T-cell (primary cell): ENCODE measurements at places on chromosomes 1 and 21.

- no peak for DNase-seq
Measured at GRCh38 chr1:204255966-204256365, 42.2 kb upstream of the GOLT1A start.

- no peak for DNase-seq
Measured at GRCh38 chr1:71788113-71788512, 494.2 kb downstream of the NEGR1 start.

DNA sequence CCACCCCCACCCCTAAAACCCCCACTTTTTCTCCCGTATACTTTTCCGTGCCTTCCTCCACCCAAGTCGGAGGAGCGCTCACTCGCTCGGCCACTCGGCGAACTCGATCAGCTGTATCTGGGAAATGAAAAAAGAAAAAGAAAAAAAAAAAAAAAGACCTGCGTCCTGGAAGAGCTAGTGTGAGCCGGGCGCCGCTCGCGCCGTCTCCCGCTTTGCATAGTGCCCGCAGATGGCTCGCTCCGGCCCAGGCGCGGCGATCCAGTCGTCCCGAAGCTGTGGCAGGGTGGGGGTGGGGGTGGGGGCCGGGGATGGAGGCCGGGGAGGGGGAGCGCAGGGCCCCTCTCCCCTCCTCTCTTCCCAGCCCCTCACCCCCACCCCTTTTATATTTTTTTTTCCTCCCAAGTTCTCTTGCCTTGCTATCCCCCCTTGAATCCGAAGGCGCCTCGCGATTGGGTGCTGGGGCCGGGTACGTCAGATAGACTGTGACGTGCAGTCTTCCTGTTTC lies 299 bp upstream of the PROX1 start:
- no peak for DNase-seq

DNA sequence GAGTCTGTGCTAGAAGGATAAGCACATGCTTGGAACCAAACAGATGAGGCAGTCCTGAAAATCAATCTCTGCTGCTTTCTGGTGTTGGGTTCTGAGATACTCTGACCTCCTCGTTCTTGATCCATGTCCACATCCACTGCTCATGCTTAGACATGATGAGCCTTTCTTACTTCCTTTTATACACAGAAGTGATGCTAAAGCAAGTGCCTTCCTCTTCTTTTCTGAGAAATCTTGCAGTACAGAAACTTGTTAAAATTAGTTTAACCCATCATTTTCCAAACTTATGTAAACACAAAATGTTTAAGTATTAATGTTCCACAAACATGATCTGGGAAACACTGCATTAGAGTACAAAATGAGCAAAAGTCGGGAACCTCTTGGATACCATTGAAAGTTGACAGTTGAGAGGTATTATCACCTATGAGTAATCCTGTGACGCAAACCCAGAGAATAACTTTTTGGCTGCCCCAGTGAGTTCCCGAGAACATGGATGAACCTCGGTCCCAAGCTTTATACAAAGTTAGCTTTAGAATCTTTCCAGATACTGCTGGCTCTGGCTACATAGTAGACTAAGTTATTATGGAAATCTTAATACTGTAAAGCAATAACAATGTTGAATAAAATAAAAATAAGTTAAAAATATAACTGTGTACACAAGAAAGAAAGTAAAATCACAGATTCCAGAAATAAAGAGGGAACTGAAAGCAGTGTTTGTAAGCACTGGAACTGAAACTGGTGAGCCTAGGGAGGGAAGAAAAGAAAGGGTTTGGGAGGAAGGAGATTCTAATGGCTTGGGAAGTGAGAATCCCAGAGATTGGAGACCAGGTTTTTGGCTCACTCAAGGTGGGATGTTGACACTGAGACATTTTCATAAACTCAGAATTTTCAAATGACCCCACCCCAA lies 429.3 kb upstream of the RUNX1 start:
- no peak for DNase-seq

DNA sequence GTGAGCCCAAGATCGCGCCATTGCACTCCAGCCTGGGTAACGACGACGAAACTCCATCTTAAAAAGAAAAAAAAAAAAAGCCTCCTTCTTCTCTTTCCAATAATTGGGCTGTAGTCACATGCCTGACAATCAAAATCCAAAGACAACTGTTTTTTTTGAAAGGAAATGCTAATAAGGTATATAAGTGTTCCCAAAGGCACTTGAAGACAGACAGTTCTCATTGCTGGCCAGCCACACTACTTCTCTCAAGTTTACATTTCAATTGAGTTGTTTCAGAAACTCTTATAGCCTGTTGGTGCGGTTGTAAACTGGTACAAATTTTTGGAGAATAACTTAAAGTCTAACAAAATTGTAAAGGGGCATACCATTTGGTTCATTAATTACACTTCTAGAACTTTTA lies 23.3 kb downstream of the GATAD2B start:
- no peak for DNase-seq

DNA sequence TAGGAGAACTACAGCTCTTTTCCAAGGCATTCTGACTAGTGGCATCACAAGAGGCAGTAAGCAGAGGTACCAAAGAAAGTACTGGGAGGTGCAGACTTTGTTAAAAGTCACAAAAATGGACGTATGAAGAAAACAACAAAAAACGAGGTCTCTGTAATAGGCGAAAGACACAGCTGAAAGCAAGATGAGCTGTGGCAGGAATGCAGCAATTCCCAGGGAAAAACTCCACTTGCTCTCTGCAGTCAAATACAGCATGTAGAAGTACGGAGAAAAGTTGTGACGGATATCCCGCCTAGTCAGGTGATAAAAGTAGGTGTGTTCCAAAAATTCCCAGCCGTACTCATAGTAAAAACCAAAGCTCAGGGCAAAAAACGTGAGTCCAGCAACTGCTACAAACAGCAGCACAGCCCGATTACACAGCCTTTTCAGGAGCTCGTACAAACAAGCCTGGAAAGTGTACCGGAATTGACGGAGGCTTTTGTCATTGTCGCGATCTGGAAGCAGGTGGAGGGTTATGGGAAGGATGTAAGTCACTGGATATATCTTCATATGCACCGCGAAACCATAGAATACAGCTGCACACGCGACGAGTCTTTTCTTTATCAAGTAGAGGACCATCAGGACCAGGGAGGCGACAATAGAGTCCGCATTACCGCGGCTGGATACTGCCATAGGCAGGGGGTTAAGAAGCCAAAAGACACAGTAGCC lies 979 bp downstream of the PIGM start:
- DNase-seq, result no peak
